ENCODE measurements at places on chromosomes 6 and 20.

- DNase-seq = no peak
Observed at GRCh38 chr6:155216312-155217046, 47.3 kb upstream of the CLDN20 start.

- no peak for DNase-seq
Observed at GRCh38 chr20:25193843-25194242, 1.7 kb upstream of the ENTPD6 start.

- DNase-seq = no peak
Observed at GRCh38 chr6:159902620-159903019, 11.8 kb downstream of the MAS1 start.

GRCh38 chr6:134031696-134032255 is 20.6 kb downstream of the SLC2A12 start:
- no peak for DNase-seq

DNA sequence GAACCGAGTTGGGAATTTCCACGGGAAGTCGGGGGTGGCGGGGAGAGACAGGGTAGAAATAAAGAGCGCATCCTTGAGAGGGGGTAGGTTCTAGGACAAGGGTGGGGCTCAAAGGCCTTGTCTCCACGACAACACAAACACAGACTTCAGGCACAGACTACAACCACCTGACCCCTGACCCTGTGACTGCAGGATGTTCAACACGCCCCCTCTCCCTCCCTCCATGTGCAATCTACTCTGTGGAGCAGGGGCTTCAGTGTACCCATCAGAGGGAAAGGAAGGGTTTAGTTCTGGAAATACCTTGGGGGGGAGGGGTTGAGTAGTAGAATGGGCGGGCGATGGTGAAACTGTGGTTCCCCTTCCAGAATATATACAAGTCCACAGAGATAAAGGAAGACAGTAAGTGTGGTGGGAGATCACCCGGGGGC is 651 bp upstream of the TAPBP start:
- peak; percentile 43 for DNase-seq

DNA sequence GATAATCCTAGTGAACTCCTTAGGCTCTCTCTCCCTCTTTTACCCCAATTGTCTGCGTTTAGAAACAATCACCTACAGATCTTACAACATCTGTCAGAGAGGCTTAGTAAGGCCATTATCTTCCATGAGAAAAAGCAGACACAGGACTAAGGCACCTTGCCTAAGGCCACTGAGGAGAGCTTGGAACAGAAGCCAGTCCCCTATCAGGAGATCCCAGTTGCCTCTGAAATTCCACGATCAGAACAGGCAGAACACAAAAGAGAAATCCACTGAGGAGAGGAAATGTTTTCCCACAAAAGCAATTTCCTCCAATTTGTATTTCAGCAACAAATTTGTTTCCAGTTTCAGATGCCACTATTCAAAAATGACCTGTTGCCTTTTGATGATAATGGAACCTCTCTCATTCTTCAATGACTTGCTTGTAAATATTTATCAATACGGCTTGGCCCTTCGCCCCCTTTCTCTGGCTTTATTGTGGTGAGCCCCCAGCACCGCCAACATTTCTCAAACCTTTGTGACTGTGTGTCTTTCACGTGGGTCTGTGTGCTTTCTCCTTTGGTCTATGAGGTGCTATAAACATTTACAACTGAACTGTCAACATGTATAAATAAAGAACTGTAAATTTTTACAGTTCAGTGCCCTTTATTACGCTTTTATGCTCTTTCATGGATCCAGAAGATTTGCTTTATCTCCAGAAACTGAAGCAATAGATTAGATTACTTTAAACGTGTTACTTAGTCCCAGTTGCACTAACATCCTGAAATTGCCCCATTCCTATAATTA is 187.8 kb upstream of the PHACTR1 start:
- no peak for DNase-seq

DNA sequence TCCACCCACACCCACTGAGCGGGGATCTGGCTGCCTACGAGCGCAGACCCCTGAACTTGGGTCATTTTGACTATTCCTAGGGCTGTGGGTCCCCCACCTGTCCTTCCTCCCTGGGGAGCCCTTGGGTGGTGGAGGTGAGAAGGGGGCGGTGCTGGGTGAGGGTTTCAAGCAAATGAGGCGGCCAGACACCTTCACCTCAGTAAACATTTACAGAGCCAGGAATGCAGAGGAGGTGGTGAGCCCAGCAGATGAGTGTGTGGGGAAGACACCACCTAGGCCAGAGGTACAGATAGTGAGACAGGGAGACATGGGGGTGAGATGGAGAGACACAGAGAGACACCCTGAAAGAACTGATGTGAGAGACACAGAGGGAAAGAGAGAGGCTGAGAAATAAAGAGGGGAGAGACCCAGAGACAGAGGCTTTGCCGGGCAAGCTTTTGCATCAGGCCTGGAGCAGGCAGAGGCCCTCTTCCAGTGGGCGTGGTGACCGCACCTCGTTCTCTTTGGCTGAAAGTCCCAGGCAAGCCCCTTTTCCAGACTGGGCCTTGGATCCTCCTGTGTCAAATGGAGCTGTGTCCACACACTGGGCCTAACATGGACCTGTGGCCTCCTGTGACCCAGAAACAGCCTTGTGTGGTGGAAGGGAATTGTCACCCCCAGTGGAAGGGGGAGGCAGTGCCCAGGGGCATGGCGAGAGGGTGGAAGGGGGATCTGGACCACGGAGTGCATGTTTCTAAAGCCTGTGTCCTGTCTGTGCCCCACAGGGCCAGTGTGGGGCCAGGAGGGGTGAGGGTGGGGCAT is 29.7 kb downstream of the CEBPB start:
- DNase-seq = no peak

GRCh38 chr20:44843876-44844275 is 33.5 kb upstream of the RIMS4 start:
- no peak for DNase-seq

- no peak for DNase-seq
Observed at GRCh38 chr6:39189915-39190544, 39.2 kb downstream of the KCNK5 start.

GRCh38 chr6:145267076-145267867 is 468.0 kb downstream of the EPM2A start:
- DNase-seq = no peak

GRCh38 chr6:3438190-3439167 is 18.4 kb downstream of the SLC22A23 start:
- DNase-seq = no peak

DNA sequence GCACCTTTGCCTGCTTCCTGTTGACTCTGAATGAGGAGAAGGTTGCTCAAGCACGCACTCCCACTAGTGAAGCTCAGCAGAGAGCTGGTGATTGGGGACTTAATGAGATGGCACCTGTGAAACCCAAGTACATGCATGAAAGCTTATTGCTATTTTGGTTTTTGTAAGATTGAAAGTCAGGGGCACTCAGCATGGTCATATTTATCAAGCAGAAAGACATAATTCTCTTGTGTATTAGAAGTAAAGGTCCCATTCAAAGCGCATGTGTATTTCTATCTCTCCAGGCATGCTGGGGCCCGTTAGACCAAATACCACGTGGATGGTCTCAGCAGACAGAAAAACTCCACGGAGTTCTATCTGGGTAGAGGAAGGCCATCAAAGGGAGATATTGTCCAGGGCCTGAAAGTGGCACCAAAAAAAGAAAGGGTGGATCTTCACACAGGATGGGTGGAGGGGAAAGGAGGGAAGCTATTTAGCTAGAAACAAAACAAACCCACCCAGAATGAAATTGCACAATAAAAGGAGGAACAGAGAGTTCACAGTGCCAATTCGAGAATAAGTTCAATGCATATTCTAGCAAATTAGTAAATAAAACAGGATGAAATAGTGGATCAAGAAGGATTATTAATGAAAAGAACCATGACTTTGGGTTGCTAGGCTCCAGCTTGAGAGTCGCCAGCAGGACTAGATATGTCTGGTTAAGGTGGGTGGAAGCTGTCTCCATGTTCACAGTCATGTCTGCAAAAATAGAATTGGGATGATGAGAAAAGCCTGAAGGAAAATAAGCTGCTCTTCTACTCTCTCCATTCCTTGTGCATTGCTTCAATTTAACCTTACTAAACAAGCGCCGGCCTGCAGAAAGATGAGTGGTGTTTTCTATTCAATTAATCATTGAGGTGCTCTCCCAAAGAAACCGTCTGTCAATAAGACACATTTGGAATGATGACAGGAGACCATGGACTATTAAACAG is 224.9 kb upstream of the DTNBP1 start:
- no peak for DNase-seq

DNA sequence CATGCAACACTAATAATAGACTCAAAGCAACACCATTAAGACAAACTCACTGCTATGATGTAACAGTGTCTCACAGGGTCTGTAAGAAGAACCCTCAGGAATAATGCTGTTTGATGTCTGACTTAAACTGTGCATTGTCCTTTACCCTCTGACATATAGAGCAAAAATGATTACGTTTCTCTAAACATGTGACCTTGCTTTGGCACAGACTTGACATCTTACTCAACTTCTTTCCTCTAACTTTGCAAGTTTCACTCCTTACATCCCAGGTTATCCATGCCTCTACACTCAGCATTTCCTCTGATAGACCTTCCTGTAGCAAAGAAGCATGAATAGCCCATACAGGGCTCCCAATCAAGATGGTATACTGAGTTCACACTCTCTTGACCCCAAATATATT is 252.7 kb downstream of the UST start:
- no peak for DNase-seq

DNA sequence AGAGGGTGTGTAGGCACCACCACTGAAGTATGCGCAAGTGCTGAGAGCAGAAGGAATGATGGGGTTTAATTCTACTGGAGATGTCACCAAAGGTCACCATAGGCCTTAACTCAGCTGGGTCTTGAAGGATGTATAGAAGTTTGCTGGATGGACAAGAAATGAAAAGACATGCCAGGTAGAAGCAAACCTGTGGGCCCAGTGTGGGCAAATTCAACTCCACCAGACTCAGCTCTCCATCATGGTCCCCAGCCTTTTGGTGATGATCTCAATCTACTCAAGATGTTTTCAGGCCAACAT is 124.5 kb downstream of the SNX5 start:
- no peak for DNase-seq

GRCh38 chr6:30820193-30820592 is 64.1 kb upstream of the DDR1 start:
- DNase-seq = no peak

DNA sequence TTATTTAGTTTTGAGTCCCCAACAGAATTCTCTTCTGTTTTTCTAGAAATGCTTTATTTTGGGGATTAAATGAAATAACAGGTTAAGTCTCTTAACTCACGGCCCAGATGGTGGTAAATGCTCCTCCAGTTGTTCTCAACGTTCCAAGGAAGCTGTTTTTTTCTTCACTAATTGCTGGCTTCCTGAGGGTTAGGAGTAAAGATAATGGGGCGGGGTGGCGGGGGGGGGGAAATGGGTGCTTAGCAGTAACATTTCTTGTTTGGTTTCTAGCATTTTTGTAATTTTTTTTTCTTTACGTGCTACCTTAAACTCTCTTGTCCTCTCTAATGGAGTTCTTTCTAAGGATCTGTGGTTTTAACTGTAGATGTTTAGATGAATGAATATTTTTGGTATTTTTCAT is 2.2 kb downstream of the SRSF3 start:
- DNase-seq = no peak

DNA sequence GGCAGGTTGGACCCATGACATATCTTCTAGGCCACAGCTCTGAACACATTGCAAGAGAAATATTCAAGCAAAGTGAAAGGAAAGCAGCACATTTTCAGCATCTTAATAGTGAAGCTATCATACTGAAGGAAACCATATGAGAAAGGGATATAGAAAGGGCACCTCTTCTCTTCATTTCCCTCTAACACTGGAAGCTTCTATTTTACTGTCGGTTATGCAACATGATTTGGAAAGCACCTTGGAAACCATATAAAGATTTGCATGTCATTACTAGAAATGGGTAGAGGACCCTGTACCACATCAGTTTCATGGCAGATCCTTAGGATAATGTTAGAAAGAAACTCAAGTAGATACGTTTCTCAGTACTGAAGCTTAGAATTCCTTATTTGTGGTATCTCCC is 70.5 kb upstream of the HMGN3 start:
- no peak for DNase-seq

- DNase-seq = no peak
Observed at GRCh38 chr6:139296927-139297326, 5.1 kb upstream of the TXLNB start.

DNA sequence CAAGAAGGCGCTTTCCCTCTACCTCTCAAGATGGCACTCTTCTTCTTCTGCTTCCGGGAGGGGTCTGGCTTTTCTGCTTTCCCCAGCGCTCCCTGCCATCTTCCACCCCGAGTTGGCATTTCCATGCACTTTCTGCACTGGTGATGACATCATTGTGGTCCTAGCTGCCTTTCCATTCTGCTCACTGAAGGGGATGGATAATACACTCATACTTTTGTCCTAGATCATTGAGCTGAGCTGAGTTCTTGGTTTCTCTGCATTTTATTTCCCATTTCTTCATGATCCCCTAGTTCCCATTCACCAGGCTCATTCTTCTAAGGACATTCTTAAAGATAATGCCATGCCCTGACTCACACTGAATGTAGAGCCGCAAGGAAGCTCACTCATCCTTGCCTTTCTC is 96.7 kb downstream of the EDN1 start:
- DNase-seq = no peak

DNA sequence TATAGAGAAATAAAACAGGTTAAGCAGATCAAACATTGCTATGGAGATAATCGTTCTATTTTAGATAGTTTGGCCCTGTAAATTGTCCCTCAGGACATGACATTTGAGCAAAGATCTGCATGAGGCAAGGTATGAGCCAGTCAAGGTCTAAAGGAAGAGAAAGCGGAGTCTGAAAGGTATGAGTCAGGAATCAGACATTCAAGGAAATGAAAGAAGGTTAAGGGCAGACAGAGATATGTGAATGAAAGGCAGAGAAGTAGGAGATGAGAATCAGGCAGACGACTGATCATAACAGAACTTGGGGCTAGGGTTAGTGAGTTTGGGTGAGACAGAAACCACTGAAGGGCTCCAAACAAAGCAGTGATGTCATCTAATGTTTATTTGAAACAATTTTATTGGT is 775.8 kb downstream of the MAFB start:
- no peak for DNase-seq

DNA sequence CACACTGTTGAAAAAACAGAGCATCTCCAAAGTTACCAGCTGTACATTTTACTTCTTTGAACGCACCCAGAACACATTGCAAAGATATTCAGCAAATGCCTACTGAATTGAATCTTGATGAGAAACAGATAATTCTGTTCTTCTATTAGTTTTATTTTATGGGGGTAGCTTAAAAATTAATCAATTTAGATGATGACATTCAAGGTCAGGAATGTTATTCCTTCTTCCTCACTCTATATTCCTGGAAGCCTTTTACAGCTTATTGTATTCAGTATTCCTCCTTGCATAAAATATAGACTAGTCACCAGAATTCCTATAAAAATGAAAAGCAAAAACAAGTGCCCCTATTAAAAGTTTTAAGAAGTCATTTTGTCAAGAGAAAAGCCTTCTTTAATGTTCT is 21.4 kb upstream of the GMDS start:
- no peak for DNase-seq

Data from stimulated activated CD4-positive, alpha-beta T cell treated with anti-CD3 and anti-CD28 coated beads, Interleukin-15, amount 100 ng/mL, for 1 hour (primary cell).